A549 (cell line): ENCODE measurements at places on chromosomes 2 and 18. TPM values are rescaled to one million over a fixed set of nuclear protein-coding genes. Genes with fewer than 3 reads are reported as not detected.
A peak's percentile ranks its signal among the peaks of the same experiment; 100 is the strongest.

Gene AMER3
- not detected in 3 replicates for polyA plus RNA-seq

GRCh38 chr2:172427990-172428831, 825 bp downstream of the ITGA6 start:
- peak; percentile 57 for DNase-seq

Gene PRKAG3
- not detected in 3 replicates for polyA plus RNA-seq

DNA sequence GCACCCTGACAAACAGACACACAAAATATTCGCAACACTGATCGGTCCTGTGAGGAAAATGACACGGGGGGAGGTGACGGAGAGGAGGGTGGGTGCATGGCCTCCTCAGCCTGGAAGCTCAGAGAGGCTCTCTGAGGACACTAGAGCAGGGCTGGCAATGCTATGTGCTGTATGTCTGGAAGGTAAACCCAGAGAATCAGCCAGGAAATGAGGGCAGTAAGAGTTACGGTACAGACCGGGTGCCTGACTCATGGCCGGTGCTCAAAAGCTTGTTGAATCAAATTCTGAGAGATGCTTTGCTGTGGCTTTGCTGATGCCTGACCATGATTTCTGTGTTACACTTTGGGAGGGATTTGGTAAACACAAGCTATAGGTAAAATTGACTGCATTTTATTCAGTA, 81.9 kb downstream of the CCDC93 start:
- no peak for DNase-seq

DNA sequence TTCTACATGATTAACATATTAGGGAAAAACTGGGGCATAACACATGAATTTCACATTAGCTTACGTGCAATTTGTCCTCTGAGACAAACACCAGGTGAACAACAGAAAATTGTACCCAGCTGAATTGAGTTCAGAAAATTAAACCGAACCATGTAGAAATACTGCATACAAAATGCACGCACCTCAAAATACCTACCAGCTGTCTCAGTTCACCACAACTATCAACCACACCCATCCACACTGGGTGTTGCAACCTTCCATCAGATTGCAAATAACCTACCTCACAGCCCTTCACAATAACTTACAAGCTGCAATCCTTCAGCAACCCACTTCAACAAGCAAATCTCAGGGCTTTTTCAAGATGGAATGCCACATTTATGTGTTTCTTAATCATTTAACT, 55.9 kb downstream of the UNC50 start:
- no peak for DNase-seq
